ENCODE measurements at places on chromosomes 5 and 9.

DNA sequence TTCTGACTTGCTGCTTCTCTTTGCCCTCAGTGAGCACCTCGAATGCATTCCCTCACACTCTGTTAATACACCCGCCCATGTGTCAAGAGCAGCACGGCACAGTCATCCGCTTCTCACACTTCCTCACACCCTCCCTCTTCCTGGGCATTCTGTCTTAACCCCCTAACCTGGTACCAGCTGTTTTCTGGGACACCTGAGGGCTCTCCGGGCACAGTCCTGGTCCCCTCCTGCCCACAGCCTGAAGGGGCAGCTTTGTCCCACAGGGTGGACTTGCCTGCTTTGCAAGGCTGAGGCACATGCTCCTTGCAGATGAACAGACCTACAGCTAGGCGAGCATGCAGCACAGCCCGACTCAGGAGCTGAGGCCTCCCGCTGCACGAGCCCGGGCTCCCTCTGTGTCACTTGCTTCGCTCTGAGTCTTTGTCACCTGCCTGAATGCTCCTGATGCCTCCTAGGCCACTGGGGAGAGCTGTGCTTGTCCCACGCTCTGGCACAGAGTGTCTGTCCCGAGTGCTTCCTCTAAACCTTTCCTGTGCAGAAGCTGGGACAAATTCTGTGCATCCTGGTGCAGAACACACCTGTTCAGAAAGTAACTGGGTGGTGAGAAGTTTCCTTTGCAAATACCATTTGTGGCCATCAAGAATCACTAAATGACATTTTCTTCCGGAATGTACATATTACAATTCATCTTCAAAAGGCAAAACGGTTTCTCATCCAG lies 47.8 kb downstream of the AHRR start:
- DNase-seq, result no peak

GRCh38 chr5:96278981-96279380 lies 154.1 kb downstream of the PCSK1 start:
- no peak for DNase-seq

- DNase-seq, result no peak
These were observed 430 bp upstream of the MSH3 start for GRCh38 chr5:80654054-80654390.

DNA sequence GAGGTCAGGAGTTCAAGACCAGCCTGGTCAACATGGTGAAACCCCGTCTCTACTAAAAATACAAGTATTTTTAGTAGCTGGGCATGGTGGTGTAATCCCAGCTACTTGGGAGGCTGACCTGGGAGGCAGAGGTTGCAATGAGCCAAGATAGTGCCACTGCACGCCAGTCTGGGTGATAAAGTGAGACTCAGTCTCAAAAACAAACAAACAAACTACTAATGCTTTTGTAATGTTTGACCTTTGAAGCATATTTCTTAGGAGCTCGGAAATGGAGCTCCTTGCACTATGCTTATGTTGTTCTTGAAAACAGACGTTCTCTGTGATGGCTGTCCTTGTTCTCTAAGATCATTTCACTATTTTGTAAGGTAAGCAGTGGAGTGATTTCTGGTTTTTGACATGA lies 6.0 kb downstream of the F2RL2 start:
- DNase-seq, result no peak

DNA sequence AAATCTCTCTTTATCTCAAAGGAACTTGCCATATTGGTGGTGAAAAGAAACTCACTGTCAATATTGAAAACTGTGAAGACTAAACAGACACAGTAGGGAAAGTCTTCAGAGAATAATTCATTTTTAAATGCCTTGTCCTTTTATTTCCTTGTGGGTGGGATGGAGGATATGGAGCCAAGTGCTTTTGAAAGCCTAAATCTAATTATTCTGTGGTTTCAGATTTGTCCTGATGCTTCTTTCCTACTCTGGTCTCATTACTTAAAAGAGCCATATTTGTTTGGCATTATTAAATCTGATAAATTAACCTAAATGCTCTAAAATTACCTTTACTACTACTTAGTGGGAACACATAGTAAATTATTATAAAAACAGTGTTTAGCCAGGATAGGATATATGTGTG lies 258.3 kb upstream of the EFNA5 start:
- DNase-seq, result no peak

- DNase-seq, result no peak
These were observed 902 bp downstream of the BDP1 start for GRCh38 chr5:71456362-71456743.

- no peak for DNase-seq
These were observed 15.4 kb downstream of the TRAF2 start for GRCh38 chr9:136901516-136902258.

- DNase-seq, result no peak
These were observed 30.7 kb downstream of the AOPEP start for GRCh38 chr9:94757158-94757557.

GRCh38 chr5:119402081-119402480 lies 46.3 kb downstream of the TNFAIP8 start:
- no peak for DNase-seq

DNA sequence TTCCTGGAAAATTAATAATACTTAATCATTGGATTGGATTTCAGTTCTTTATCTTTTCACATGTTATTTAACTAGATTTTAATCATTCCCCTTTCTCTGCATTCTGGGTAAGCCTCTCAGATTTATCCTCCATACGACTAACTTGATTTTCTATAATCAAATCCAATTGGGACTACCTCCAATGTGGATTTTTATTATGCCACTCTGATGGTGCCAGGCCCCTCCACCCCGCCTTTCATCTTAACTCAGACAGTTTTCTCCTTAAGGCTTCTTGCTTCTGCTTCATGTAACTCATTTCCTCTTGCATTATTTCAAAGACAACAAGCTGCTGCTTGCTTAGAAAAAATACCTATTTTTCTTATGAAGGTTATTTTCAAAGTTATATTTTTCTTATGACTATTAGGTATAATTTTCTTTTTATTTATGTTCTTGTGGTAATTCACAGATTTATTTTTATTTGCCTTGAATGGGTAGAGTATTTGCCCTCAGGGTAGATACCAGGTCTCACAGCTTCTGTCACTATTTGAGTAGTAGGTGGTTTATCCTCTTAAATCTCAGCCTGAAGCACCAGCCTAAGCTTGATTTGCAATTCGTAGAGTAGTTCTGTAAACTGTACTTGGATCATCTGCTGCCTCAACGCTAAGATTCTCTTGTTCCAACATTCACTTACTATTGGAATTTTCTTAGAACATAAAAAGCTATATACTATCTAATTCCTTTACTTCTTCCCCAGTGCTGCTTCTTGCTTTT lies 659.0 kb upstream of the ARRDC3 start:
- DNase-seq, result no peak

GRCh38 chr5:55546947-55547346 lies 12.2 kb upstream of the PLPP1 start:
- no peak for DNase-seq

GRCh38 chr5:174750711-174751110 lies 26.3 kb downstream of the MSX2 start:
- no peak for DNase-seq

DNA sequence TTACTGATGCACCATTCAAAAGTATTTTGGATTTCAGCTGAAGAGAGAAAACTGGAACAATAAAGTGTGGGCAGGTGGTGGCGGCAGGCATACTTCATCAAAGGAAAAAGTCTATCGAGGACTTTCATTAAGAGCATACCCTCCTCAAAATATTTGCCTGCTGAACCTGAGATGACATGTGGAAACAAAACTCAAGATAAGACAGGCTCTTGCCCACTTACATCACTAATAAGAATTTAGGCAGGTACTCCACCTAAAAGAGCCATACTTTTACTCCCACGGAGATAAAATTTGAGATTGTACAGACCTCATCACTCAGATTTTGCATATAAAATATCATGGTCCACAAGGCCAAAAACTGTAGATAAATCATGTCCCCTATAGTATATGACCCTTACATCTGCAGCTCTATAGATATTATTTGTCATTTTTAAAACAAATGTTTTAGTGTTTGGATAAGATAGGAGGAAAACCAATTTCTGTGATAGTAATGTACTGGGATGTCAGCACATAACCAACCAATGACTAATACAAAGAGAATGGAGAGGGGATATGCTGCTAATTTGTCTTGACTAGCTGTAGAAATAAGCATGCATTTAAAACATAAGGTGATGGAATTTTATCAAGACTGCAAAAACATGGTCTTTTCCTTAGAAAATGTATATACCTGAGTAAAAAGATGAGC lies 730.6 kb upstream of the ZNF608 start:
- DNase-seq, result no peak

Data from G401 (cell line).